ENCODE measurements at places on chromosomes 6 and 20. TPM values are rescaled to one million over a fixed set of nuclear protein-coding genes. Genes with fewer than 3 reads are reported as not detected.

The MRAP2 gene
- 0.86 TPM for total RNA-seq

DNA sequence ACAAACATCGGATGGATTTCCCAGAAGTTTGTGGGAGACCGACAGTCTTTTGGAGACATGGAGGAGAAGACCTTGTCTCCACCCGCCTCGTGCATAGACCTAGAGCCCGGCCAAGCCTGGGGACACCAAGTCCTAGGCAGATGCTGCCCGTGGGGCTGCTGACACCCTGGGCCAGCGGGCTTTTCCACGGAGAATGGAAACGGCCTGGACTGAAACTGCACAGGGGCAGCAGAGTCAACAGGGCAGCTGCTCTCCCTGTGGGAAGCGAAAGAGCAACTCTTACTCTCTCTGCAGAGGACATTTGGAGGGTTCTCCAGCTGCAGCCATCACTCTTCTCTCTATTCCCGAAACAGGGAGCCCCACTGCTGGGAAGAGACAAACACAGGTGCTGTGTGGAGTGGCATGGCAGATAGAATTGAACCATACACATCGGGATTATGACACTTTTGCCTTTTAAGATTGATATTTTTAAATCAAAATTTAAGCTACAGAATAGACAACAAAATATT lies 401.2 kb downstream of the THBS2 start:
- no peak for DNase-seq

The FOXP4 gene
- 5.4 TPM for total RNA-seq

DNA sequence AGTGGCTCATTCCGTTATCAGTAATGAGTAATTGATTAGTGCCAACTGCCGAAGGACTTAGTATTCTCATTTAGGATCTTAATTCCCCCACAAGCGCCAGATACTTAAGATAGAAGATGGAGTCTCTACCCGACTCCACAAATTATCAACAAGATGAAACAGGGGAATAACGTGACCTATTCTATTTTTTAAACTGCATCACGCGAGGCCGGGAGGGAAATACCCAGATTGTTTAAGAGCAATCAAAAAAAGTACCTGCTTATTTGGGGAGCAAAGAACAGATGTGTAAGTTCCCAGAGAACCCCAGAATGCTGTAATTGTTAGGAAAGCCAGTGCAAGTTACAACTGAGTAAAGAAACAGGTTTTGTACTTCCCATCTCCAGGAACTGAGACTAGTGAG lies 1.1 kb upstream of the MAP3K5 start:
- DNase-seq = no peak

The FAM83D gene
- total RNA-seq = 103 TPM

DNA sequence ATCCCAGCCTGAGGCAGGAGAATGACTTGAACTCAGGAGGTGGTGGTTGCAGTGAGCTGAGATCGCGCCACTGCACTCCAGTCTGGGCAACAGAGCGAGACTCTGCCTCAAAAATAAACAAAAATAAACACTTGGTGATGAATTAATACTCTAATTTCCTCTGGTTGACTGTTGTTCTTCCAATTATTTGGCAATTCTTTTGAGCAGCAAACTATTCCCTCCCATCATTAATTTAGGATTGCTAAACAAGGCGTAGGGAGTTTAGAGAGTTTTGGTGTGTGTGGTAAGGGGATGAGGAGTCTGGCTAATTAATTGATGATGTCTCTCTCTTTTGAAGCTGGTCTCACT lies 2.7 kb upstream of the ID1 start:
- no peak for DNase-seq

The SCUBE3 gene
- total RNA-seq = 0.88 TPM

The BACH2 gene
- total RNA-seq = 0.65 TPM

GRCh38 chr20:24588047-24588635 lies 118.7 kb downstream of the SYNDIG1 start:
- DNase-seq = no peak

- no peak for DNase-seq
These were observed 22.0 kb downstream of the FAM8A1 start for GRCh38 chr6:17622144-17622543.

GRCh38 chr6:150685860-150686259 lies 86.2 kb downstream of the PLEKHG1 start:
- DNase-seq = peak; percentile 12

- DNase-seq = no peak
These were observed 16.2 kb downstream of the RAB44 start for GRCh38 chr6:36713846-36714245.

The SIM1 gene
- not detected for total RNA-seq

GRCh38 chr20:51542571-51543421 lies at the start of gene NFATC2:
NFATC2 (minus strand) TSS chr20:51542719; CDS start chr20:51542499, 220 bp downstream.
- no peak for DNase-seq

- no peak for DNase-seq
These were observed 125.9 kb downstream of the EDN1 start for GRCh38 chr6:12415980-12416598.

DNA sequence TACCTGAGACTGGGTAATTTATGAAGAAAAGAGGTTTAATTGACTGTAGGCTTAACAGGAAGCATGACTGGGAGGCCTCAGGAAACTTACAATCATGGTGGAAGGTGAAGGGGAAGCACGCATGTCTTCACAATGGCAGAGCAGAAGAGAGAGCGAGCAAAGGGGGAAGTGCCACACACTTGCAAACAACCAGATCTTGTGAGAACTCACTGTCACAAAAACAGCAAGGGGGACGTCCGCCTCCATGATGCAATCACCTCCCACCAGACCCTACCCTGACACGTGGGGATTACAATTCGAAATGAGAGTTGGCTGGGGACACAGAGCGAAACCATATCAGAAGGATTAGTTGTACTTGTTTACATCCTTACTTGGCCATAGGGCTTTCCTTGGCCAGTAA lies 49.7 kb downstream of the FIG4 start:
- DNase-seq = no peak

DNA sequence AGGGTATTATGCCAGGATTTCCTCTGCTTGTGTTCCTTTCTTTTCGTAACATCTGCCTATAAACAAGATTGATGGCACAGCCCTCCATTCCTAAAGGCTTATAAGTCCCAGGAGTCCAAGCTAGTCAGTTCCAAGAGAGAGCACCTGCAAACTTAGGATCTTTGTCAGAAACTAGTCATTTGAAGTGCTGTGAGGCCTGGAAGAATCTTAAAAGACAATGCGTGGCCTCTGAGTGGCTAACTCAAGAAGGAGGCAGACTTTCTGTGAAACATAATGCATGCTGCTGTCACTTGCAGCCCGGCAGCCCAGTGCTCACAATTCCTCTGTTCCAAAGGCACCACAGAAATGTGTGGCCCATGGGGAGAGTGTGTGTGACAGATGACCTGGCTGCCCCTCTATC lies 135.0 kb upstream of the SUPT3H start:
- no peak for DNase-seq
